ENCODE measurements at places on chromosomes 11 and 22.

GRCh38 chr22:41660416-41660815 lies 28.3 kb downstream of the SNU13 start:
- DNase-seq: no peak

GRCh38 chr11:94851864-94852636 lies 83.9 kb downstream of the AMOTL1 start:
- DNase-seq: no peak

DNA sequence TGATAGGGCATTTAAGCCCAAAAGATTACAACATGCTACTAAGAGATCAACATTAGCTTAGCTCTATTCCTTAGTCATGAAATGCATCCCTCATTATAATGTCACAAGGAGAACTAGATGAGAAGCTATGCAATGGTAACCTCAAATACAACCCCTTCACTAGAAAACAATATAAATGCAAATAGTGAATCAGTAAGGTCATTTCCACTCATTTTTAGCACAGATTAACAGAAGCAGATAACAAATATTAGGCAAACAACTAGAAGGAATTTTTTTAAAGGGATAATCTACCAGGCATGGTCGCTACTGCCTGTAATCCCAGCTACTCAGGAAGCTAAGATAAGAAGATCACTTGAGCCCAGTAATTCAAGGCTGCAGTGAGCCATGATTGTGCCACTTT lies 28.2 kb downstream of the SIK3 start:
- DNase-seq: no peak

DNA sequence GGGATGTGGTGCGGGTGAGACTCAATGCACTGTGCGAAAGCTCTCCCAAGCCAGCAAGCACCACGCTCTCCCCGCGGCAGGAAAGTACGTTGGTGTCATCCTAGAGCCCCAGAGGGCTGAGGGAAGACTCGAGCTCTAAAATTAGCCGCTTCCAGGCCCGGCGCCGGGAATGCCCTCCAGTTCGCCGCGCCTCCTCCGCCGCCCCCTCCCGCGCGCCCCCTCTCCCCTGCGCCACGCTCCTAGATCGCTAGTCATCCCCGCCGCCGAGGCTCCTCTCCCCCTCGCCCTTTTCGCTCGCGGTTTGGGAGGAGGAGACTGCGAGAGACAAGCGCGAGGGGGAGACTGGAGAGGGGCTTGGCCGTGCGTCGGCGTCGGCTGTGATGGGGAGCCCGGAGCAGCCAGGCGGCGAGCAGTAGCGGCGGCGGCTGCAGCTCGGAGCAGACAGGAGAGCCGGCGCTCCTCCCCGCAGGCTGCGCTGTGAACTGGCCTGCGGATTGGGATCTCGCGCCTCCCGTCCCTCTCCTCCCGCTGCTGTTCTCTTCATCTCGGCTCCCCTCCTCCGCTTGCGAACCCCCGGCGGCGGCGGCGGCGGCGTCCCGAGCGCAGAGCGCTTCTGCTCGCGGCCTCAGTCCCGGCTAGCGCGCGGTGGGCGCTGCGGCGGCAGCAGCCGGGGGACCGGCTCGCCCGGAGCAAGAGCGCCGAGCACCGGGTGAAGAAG lies at the start of gene FAT3:
FAT3 (plus strand) TSS at position 412 of the 718 bp plus-strand sequence. CDS start 127,295 bp downstream, outside the sequence.
- peak; percentile 81 for DNase-seq

DNA sequence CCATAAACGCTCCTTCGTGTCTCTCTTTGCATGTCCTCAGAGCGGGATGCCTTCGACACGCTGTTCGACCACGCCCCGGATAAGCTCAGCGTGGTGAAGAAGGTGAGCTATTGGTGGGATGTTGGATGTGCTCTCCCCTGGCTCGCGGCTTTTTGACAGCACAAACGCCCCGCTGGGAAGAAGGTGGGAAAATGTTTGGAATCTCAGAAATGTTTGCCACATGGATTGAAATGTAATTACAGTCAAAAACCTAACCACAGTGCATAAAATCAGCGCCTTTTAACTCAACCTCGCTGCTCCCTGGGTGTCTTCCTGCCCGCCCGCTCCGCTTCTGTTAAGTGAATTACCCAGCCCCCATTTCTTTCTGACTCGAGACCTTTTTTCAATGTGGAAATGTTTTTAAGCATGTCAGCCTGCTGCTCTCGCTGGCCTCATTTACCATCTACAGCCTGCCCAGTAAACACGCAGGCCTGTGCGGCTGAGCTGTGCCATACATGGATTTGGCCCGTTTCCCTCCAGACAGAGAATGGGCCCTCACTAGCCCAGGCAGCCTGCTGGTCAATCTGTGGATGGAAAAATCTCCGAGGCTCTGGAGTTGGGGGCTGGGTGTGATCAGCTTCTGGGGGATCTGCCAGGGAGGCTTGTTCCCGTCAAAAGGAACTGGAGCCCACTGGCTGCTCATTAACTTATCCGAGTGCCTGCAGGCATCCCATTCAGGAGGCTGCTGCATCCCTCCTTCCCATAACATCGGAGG lies 32.7 kb upstream of the PARVG start:
- peak; percentile 35 for DNase-seq

- DNase-seq: no peak
These were observed 6.1 kb downstream of the CARNS1 start for GRCh38 chr11:67421430-67422031.

- peak; percentile 19 for DNase-seq
These were observed 59.2 kb upstream of the ATXN10 start for GRCh38 chr22:45612451-45612901.

DNA sequence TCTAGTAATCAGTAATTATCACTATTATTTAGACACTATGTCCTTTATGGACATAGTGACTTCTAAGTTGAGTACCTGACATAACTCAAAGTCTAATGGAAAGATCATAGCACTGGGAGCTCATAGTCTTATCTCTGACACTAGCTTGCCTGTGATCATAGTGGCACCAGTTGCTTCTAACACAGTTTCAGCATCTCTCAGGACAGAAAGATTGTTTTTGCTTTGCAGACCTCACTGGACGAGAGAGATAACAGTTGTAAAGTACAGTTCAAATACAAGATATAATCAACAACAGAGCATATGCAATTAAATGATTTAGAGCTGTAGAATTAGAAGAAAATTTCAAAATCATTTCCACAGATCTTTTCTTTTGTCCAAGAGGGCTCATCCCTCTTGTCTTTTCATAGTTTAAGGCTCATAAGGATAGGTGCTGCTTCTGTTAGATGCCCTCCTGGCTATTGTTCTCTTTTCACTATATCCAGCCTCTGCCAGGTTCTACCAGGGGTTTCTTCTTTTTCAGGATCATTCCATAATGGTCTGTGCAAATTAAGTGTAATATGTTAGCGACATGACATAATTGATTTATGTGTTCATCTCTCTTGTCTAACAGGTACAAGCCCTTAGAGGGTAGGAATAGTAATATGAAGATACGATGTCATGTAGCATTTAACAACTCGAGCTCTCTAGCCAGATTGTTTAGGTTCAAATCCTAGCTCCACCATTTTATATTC lies 1175.4 kb upstream of the TENM4 start:
- no peak for DNase-seq

DNA sequence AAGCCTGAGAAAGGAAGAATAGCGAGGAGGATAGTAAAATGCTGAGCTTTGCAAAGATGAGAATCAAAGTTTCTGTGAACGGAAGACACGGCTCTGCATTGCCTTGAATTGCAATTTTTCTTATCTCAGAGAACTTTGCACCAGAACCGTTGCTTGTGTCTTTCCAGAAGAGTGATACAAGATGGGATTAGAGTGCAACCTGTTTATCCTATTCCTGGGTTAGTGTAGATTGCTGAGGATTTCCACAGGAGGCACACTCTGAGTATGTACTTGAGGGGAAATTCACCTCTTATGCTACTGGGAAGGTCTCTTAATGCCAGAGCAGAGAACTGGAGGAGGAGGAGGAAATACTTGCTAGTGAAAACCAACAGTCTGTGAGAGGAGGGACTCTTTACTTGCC lies 377.5 kb downstream of the OPCML start:
- DNase-seq: no peak

DNA sequence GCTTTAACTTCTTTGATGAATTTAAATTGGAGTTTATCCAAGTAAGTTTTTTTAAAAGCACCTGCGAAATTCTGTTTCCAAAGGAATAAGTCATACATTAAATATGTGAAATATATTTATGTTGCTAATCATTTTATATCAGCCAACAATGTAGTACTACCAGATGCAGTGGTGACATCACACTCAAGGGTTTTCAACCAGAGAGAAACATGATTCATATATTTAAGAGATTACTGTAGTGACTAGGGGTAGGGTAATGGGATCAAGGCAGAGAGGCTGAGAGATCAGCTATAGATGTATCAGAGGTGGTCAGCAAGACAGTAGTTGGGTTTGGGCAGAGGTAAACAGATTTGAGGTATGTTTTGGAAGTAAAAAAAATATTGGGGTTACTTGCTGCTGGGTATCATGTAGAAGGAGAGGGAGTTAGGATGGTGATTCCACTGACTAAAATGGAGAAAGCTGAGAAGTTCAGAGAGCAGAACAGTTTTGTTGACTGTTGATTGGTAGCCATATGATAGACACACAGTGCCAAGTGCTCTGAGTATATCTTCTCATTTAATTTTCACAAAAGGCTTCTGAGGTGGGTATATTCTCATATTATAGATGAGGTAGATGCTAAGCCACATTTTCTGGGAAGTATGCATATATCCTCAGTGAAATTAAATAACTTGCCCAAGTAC lies 39.4 kb downstream of the CEP57 start:
- DNase-seq: no peak

GRCh38 chr11:121144723-121145122 lies 43.7 kb downstream of the TECTA start:
- no peak for DNase-seq

DNA sequence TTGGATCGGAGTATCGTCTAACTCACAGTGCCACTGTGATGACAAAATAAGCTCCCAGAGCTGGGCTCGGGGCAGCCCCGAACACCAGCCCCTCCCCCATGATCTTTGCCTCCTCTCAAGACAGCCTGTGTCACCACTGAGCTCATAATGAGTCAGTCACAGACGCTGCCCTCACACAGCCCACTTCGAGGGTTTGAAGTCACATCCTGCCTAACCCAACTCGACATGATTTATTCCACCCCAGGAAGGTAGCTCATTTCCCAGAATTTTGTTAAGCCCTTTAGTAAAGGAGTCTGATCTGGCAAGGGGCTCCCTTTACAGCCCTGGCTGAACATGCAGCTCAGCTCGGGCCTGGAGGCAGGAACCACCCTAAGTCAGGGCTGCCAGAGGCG lies 22.8 kb downstream of the MYH9 start:
- peak; percentile 54 for DNase-seq

DNA sequence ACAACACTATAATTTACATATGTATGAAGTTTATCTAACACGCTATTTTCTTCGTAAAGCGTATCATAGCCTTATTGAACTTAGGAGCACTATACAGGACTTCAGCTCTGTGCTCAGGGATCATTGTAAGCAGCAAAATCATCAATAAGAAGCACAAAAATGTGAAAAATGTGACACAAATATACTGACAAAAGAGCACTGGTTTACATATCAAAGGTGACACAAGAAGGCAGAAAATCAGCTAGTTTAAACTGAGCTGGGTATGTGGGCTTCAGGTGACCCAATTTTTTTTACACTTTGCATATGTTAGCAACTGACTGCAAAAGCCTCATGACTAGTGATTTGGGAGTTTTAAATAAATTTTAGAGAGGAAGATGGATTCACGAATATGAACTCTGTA lies 215.2 kb upstream of the CHORDC1 start:
- DNase-seq: no peak

- peak; percentile 82 for DNase-seq
These were observed at the start of gene RHOG for GRCh38 chr11:3840870-3841425. Gene RHOG (minus strand): TSS chr11:3840959. CDS start chr11:3828138, 12,821 bp downstream.

GRCh38 chr11:71211631-71212030 lies 40.7 kb downstream of the SHANK2 start:
- no peak for DNase-seq

- DNase-seq: no peak
These were observed 30.9 kb downstream of the ZFTA start for GRCh38 chr11:63737718-63738117.

DNA sequence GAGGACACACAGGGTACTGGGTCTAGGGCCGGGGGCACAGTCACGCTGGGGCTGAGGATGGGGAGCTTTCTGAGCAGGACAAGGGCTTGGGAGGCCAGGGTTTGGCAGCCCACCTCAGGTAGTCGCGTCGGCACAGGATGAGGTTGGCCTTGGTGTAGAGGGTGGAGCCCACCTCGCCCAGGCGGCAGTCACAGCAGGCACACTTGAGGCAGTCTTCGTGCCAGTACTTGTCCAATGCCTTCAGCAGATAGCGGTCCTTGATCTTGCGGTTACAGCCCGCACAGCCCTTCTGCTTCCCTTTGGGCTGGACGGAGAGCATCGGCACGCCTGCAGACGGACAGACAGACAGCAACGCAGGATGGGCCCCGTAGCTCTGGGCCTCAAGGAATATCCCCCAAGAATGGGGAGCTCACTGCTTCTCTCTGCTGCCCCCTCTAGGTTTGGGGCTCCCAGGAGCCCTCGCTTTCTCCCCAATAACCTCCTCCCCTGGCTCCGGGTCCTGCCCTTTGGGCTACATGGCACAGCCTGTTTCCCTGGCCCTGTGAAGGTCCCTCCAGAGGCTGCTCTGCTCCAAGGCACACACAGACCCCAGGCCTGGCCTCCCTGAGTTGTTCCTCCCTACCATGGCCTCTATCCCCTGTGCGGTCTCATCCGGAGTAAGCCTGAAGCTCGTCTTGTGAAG lies 33.4 kb downstream of the LMO1 start:
- DNase-seq: no peak

DNA sequence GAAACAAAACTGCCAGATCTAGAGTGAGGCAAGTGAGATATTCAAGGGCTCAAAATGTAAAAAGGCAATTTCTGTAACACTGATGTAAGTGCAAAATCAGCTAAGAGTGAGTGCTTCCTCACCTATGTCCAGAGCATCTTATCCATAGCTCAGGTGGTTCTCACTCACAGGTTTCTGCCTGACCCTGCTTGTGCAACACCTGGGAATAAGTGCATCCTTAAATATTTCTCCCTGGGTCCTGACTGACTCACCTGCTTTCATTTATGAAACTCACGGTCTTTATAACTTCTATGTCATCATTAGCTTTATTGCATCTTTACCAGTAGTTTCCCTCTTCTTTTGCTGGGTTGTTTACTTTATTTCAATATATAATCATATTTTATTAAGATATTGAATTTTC lies 260.6 kb downstream of the CNTN5 start:
- DNase-seq: no peak
